ENCODE measurements at places on chromosomes 13 and 19.

DNA sequence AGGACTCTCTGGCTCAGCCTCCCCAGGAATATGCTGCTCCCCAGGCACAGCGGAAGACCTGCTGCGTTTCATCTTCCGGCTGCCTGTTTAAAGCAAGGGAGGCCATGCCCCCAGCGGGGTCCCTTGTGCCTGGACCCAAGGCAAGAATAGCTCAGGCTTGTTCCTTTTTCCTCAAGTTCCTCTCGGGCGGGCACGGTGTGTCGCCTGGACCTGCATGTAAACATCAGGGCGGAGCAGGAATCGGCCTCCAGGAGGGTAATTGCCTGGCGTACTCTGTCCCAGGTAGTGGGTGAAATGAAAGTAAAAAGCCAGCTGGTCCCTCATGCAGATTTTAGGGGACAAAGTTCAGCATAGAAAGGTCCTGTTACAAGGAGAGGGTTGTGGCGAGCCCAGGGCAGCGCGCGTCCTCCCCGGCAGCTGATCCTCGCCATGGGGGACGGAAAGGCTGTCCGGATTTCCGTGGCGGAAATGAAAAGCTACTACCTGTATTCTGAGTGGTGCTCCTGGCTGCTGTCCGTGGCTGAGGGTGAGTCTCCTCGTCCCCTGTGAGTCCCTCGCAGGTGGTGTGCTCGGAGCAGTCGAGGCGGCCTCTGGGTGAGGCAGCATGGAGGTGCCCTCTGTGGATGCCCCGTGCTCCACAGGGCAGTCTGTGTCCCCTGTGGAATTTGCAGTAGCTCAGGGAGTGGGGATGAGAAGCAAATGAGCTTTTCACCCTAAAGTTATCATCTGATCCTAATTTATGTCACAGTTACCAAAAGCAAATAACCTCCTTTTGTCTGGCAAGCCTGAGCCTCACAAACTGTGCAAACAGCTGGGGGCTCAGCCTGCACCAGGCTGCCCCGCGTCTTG, 16.2 kb downstream of the MCF2L start:
- no peak for DNase-seq

GRCh38 chr19:12790628-12791344, 500 bp upstream of the JUNB start:
- no peak for DNase-seq

GRCh38 chr19:47274891-47275761, 441 bp downstream of the INAFM1 start:
- no peak for DNase-seq

DNA sequence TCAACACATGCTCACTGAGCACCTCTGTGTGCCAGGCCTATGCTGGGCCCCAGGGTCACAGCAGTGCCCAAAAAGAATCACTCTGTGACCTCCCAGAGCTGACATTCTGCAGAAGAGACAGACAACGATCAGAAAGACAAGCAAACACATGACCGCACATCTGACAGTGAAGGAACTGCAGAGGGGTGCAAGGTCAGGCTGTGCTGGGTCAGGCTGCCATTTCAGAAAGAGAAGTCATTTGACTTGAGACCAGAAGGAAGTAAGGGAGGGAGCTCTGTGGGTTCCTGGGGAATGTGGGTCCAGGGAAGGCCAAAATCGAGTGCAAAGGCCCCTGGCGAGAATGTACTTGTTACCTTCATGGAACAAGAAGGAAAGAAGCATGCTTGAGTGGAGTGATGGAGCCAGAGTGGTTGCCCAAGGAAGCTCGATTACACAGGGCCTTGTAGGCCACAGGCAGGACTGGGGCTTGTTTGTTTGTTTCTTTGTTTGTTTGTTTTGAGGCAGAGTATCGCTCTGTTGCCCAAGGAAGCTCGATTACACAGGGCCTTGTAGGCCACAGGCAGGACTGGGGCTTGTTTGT, 11.4 kb upstream of the CD22 start:
- DNase-seq: no peak

DNA sequence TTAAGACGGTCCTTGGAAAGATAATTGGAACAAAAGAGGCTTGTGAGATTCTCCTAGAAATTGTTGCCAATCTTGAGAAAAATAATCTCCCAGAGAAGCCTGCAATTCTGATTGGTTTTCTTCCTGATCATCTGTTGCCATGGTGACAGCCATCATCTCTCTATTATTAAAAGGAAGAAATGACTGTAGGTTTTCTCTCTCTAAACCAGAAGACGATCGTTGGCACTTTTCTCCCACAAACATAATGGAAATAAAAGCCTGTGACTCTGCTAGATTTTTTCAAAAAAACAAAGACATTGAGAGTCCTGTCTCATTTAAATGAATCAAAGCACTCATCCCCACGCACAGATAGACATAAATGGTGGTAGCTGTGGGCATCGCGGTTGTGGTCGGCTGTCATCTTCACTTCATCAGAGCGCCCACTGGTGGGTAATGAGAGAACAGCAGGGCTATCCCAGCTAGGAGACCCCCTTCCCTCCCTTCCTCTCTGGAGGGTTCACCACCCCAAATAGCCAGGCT, 21.7 kb upstream of the CALM3 start:
- peak; percentile 24 for DNase-seq

DNA sequence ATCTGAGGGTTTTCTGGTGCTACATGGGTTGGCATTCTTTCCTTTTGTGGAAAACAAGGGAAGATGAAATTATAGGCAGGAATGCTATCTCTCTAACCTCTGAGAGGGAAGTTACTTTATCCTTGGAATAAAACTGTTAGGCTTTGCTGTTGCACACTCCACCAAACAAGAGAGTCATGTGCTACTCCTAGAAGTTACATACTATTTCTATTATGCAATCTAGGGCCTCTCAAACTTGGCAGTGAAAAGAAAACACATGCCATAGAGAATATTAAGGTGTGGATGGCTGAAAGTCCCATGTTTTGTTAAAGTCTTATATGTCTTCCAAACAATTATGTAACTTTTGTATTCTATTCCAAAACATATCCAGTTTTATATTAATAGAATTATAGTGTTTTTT, 367.9 kb downstream of the SLC7A1 start:
- DNase-seq: no peak

DNA sequence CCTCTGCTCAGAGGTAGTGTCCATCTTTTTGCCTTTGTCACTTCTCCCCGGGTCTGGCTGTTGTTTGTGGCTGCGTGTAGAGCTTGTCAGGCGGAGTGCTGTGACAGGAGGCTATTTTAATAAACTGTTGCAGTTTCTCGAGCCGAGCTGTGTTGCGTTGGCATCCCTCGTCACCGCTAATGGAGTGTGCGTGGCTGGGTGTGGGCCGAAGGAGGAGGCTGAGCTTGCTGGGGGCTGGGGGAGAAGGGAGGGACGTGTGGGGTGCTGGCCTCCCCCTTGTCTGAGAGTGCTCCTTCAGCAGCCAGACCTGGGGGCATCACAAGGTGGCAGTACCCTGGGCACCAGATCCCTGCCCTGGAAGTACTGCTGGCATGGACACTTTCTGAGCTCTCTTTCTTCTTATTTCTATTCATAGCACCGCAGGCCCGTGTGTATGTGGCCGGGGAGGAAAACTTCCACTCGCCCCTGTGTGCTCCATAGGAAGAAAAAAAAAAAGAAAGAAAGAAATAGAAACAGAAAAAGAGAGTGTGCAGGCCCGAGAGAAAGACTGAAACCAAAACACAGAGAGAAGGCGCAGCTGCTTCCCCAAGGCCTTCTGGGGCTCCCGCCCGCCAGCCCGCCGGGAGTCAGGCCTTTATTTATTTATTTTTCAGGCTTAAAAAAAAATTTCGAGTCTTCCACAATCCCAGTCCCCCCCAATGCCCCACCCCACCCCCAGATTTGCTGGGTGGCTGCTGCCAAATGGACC, 27.0 kb downstream of the NFIX start:
- no peak for DNase-seq

GRCh38 chr13:50626101-50626547, 217.4 kb downstream of the DLEU7 start:
- DNase-seq: no peak

GRCh38 chr19:15841875-15842569, 26.6 kb upstream of the OR10H1 start:
- no peak for DNase-seq

DNA sequence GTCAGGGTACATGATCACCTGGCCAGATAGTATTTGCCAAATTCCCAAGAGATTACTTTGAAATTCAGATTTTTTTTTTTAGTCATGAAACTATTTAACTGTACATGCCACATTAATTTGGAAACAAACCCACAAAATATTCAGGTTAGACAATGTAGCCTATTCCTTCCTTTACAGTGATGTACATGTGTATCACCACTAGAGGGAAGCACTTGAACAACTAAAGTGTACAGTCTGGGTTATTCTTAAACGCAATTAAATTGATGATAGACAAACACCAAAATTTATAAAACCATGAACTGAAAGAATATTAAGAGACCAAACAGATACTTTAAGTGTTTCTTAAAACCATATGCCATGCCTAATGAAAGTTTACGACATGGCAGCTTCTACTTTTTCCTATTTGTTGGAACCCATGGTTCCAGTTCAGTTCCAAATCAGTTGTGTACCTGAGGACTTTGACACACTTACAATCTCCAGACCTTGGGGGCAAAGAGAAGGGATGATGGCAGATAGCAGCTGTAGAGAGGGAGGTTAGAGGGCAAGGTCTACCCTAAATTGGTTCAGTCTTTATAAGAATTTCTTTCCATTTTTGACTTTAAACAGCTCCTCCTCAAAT, 52.8 kb downstream of the TNFSF13B start:
- peak; percentile 16 for DNase-seq

GRCh38 chr19:44738603-44739558, 9.6 kb upstream of the BCL3 start:
- no peak for DNase-seq

- DNase-seq: no peak
Observed at GRCh38 chr13:44299152-44299943, 74.3 kb upstream of the SERP2 start.

DNA sequence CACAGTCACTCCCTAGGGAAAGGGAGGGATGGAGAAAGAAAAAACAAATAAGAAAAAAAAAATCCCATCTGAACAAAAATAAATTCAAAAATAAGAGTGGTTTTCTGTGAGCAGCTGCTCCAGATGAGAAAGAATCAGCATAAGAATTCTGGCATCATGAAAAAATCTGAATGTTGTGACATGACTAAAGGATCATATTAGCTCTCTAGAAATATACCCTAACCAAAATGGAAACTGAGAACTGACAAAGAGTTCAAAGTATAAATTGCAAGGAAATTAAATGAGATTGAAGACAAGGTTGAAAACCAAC, 579.0 kb downstream of the UQCRFS1 start:
- DNase-seq: no peak

- DNase-seq: no peak
Observed at GRCh38 chr13:93430381-93430780, 203.8 kb downstream of the GPC6 start.

- DNase-seq: no peak
Observed at GRCh38 chr13:97459215-97459777, 25.3 kb downstream of the RAP2A start.

GRCh38 chr19:47542030-47542475, 27.2 kb upstream of the NAPA start:
- no peak for DNase-seq

DNA sequence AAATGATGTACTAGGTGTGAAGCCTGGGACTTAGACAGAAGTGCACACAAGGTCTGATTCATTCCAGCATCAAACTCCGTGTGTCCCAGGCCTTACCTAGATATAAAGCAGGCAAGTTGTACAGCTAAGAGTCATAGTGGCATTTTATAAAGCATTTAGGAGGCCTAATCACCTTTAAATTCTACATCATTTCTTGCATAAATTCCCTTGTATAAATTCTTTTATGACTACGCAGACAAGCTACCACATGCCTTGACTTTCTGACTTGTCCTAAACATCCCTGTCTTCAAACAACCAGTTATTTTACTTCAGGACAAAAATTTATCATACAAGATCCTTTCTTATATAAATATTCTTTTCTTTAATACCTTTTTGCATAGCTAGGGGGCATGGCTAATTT, 22.5 kb downstream of the TMEM255B start:
- no peak for DNase-seq

DNA sequence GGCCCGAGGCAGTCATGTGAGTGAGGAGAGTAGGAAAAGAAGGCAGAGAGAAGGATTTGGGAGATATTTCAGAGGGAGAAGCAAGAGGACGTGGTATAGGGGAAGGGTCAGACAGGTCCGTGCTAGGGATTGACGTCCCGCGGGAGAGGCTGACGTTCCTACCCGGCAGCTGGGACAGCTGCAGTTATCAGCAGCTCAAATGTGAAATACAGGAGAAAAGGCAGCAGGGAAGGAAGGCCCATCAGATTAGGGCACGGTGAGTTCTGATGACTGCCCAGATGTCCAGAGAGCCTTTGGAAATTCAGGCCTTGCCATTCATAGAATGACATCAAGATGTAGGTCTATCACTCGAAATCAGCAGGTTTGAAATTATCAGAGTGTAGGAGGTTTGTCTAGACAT, 88.4 kb downstream of the IRS2 start:
- DNase-seq: no peak

DNA sequence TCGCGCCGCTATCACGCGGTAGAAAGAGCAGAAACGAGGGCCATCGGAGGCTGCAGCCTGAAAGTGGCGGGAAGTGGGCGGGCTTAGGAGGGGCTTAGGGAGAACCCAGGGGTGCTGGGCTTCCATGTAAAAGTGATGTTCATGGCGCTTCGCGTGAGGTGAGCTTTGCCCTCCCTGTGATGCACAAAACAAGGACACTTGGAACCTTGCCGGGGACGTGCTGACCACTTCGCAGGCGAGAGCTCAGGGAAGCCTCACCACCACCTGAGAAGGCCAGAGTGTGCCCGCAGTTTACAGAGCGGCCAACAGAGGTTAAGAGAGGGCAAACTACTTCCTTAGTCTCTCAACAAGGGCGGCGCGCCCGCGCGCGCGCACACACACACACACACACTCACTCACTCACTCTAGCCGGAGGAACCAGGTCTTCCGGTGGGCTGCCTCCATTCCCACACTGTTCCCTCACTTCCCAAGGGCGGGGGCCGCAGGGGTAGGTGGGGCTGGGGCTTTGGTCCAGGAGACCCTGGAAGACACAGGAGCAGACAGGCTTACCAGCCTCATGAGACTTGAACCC, 651 bp downstream of the GAPDHS start:
- no peak for DNase-seq

GRCh38 chr19:16619457-16619856, 8.5 kb downstream of the MED26 start:
- no peak for DNase-seq

DNA sequence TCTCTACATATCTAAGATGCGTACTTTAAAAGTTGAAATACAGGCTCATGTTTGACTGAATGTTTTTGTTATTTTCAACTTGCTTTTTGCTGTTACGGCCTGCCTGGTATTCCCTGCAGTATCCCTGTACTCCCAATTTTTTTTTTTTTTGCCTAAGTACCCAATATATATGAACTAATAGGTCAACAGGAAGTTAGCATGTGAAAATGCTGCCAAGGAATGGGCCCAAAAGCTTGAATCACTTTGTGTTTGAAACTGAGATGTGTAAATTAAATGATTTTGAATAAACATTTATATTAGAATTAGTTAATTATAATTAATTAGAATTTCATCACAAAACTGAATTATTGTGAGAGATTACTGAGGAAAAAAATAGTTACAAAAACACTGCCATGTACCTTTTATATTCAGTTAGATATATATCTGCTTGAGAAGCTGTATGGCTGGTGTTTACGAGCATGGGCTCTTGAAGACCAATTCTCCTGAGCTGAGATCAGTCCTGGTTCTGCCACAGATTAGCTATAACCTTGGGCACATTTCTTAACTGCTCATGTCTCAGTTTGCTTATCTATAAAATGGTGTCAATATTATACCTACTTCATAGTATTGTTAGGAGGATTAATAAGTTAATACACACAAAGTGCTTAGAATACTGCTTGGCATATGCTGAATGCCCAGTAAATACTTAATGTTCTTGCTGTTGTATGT, 16.0 kb downstream of the TDRD3 start:
- no peak for DNase-seq

All from globus pallidus (tissue), 1 donor.